ENCODE measurements at places on chromosomes 16 and 17.

DNA sequence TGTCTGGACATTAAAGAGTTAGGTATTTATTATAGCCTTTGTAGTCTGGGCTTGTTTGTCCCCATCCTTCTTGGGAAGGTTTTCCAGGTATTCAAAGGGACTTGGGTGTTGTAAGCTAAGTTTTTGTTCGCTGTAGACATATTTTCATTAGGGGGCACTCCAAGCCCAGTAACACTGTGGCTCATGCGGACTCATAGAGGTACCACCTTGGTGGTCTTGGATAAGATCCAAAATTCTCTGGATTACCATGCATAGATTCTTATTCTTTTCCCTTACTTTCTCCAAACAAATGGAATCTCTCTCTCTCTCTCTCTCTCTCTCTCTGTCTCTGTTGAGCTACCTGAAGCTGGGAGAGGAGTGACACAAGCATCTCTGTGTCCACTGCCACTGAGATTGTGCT lies 48.9 kb downstream of the ERCC4 start:
- no peak for DNase-seq

DNA sequence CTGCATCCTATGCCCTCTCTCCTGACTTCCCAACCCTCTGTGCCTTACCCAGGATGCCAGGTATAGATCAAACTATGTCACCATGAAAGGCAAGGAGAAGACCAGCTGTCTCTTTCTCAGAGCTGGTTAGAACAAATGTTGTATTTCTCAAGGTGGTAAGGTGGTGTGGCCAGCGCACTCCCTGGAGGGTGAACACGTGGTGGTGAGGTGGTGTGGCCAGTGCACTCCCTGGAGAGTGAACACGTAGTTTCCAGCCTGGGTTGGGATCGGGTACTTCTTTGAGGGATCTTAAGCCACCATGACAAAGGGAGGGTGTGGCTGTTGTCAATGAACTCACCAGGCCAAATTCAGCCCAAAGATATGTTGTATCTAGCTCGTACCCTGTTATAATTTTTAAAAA lies 26.8 kb downstream of the KATNIP start:
- DNase-seq = no peak

DNA sequence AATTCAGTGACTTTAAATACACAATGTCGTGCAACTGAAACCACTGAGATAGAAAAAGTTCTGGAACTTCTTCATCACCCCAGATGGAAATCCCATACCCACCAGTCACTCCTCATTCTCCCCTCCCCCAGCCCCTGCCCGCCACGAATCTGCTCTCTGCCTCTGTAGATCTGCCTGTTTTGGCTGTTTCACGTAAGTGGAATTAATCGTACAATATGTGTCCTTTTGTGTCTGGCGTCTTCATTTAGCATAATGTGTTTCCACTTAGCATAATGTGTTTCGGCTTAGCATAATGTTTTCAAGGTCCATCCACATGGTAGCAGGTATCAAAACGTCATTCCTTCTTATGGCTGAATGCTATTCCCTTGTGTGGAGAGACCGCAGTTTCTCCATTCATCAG lies 3.5 kb upstream of the SPPL2C start:
- no peak for DNase-seq

- DNase-seq = no peak
Measured at GRCh38 chr17:80957461-80957941, 34.1 kb upstream of the CHMP6 start.

GRCh38 chr17:77906377-77906871 lies 52.1 kb upstream of the TNRC6C start:
- DNase-seq = no peak

DNA sequence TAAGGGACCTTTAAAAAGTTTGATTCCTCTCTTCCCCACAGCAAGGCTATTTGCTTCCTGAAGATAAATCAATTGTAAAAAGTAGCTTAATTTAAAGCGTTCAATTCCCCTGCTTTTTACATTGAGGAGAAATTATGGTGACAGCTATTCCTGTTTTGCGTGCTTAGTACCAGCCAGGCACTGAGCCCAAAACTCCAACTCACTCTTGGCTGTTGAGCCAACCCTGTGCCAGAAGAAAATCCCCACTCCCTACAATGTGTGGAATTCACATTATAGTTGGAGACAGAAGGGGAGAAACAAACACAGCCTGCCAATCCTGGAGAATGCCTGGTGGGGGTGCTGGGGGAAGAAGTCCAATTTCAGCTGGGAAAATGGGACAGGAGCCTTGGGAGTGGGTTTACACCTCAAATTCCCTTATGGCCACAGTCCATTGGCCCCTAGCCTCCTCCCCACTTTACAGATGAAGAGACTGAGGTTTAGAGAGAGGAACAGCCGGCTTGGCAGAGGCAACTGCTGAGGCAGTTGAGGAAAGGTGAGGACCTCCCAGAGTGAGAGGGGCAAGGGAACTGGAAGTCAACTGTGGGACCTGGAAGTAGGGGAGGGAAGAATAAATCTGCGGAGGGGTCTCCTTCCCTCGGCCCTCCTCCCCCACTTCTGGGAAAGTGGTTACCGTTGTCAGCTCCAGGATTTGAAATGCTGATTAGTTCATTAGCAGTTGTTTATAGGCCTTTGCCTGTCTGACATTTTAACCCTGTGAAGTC lies 26.1 kb downstream of the CDH1 start:
- no peak for DNase-seq

GRCh38 chr16:69364088-69364487 lies 12.5 kb upstream of the TMED6 start:
- DNase-seq = no peak

- no peak for DNase-seq
Measured at GRCh38 chr17:79796444-79796762, 474 bp downstream of the CBX8 start.

- no peak for DNase-seq
Measured at GRCh38 chr16:88505405-88506082, 52.5 kb downstream of the ZFPM1 start.

Data from cerebellar nuclear complex (tissue), 1 donor.